Right ventricle myocardium superior (tissue), 1 donor: ENCODE measurements at places on chromosomes 7 and 10.

GRCh38 chr7:48154792-48155413 lies 16.4 kb upstream of the ABCA13 start:
- no peak for DNase-seq

GRCh38 chr7:47953822-47954221 lies 5.6 kb upstream of the PKD1L1 start:
- DNase-seq: no peak

DNA sequence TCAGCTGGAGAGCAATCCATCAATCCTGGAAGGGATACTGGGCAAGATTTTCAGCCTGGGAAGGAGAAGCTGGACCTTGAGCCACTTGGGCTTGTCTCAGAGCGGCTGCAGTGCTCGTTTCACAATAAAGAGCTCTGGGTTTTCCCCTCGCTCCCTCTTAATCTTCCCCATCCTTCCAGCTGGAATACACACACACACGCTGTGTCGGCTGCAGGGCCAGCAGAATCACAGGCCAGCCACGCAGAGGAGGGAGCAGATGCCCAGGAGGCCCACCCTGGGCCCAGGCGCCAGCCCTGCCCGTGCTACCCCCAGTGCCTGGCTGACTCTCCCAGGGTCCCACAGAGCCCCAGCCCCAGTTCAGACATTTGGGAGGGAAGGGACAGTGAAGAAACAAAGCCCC lies 255.1 kb downstream of the TNS3 start:
- peak; percentile 80 for DNase-seq

DNA sequence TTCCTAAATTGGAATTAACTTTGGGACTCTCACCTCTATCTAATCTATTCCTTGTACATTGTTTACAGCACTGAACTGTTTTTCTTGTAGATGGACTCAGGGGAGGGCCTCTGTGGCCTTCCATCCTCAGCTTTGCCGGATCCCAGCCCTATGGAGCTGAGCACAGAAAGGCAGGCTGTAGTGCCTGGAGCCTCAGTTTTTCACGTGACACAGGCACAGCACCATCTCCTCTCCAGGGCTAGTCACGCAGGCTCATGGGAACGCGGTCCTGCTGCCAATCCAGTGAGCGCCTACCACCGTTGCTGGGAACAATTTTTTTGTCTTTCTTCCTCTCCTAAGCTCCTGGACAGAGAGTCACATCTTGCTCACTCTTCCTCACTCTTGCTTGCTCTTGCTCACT lies 75.6 kb upstream of the DDC start:
- DNase-seq: no peak

- no peak for DNase-seq
These were observed 352.5 kb upstream of the MGMT start for GRCh38 chr10:129114588-129114987.
